ENCODE measurements at places on chromosomes 2 and 18. TPM values are rescaled to one million over a fixed set of nuclear protein-coding genes. Genes with fewer than 3 reads are reported as not detected.

DNA sequence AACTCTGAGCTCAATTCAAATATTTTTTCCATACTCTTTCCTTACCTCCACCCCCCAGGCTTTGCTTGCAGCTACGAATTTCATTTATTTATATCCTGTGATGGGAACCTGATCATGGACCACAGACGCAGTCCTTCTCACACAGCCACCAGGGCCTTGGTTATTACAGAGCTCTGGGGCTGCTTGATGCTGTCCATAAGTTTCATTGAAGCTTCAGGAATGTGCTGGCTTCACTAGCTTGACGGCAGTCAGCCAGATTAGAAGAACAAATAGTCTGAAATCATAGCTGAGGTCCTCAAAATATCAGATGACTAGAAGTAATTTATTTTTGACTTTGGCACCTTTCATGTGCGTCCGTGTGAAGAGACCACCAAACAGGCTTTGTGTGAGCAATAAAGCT lies 104.9 kb downstream of the VWA3B start:
- H3K4me1 ChIP-seq = no peaks in the 10 kb centered on the region
- H3K36me3 ChIP-seq = no peaks in the 10 kb centered on the region
- H3K4me3 ChIP-seq = no peak overlapping the region

- no peak overlapping the region for H3K4me3 ChIP-seq
- H3K27me3 ChIP-seq = no peaks in the 10 kb centered on the region
- peaks cover 11% of the 10 kb centered on the region for H3K36me3 ChIP-seq
- DNase-seq = no peak
- no peak overlapping the region for H3K27ac ChIP-seq
Observed at GRCh38 chr2:96369186-96369585, 33.6 kb downstream of the NCAPH start.

RNF125 gene
- total RNA-seq = 21.3 TPM

- H3K4me3 ChIP-seq = no peak overlapping the region
- H3K27ac ChIP-seq = no peak overlapping the region
- no peak for DNase-seq
- peaks cover 50% of the 10 kb centered on the region for H3K27me3 ChIP-seq
- peaks cover 6% of the 10 kb centered on the region for H3K36me3 ChIP-seq
- H3K4me1 ChIP-seq = no peaks in the 10 kb centered on the region
Observed at GRCh38 chr18:34957119-34957863, 83.9 kb upstream of the MAPRE2 start.

DNA sequence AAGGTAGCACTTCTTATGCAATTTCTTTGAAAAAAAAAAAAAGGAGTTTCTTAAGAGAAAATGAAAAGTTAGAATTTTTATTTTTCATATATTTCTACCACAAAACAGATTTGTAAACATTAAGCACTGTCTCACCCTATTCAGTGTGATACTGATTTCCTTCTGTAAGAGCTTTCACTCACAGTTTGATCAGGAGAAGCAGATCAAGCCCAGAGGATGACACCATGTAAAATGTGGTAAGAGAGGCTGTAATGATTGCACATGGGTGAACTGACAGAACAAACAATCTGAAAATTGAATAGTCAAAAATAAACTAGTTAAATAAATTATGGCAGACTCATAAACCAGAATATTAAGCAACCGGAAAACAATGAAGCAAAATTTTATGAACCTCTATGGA lies 54.5 kb downstream of the MEMO1 start:
- H3K27ac ChIP-seq = peak overlapping the region; percentile 91
- no peak for DNase-seq
- H3K36me3 ChIP-seq = no peaks in the 10 kb centered on the region
- peak overlapping the region; percentile 80 for H3K4me3 ChIP-seq
- peaks cover 37% of the 10 kb centered on the region for H3K4me1 ChIP-seq
- H3K27me3 ChIP-seq = no peaks in the 10 kb centered on the region
